ENCODE measurements at places on chromosomes 2 and 18.
A peak's percentile ranks its signal among the peaks of the same experiment; 100 is the strongest.

GRCh38 chr2:112056626-112056987 lies 1.5 kb downstream of the TMEM87B start:
- no peak for DNase-seq

GRCh38 chr2:105849431-105850179 lies 104.9 kb downstream of the NCK2 start:
- DNase-seq = no peak

GRCh38 chr2:74653589-74653984 lies 460 bp upstream of the SEMA4F start:
- no peak for DNase-seq

DNA sequence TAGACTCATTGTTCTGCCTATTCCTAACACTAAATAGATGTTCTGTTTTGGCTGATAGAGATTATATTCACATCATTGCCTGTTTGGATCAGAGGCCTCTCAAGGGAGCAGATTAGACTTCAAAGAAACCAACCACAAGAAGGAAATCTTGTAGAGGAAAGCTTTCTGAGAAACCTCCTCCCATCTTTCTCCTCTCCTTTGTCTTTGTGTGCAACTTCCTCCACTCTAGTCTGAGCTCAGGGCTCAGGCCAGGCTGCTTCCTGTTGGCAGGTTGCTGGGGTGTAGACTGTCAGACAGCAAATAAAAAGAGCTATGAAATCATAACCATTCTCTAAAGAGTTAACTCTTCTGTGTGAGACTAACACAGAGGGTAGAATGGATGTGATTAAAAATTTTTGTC lies 113.0 kb downstream of the TGFA start:
- no peak for DNase-seq

GRCh38 chr2:105803773-105804172 lies 59.1 kb downstream of the NCK2 start:
- DNase-seq = no peak

- DNase-seq = no peak
Observed at GRCh38 chr2:137050949-137051348, 285.6 kb downstream of the THSD7B start.

GRCh38 chr2:2648094-2648493 lies 317.0 kb upstream of the MYT1L start:
- no peak for DNase-seq

GRCh38 chr2:201118961-201119854 lies 3.2 kb downstream of the CFLAR start:
- DNase-seq = no peak

DNA sequence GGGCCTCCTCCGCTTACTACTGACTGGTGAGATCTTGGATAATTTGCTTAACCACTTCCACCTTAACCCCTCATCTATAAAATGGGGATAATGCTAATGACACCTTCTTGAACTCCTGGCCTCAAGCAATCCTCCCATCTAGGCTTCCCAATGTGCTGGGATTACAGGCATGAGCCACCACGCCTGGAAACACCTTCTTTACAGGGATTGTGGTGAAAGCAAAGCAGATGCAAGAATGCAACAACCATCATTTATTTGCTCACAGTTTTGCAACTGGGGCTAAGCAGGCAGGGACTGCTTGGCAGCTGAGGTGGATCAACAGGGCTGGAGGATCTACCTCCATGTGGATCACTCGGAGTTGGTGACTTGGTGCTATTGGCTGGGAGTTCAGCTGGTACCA lies 76.2 kb upstream of the ZNF532 start:
- no peak for DNase-seq

DNA sequence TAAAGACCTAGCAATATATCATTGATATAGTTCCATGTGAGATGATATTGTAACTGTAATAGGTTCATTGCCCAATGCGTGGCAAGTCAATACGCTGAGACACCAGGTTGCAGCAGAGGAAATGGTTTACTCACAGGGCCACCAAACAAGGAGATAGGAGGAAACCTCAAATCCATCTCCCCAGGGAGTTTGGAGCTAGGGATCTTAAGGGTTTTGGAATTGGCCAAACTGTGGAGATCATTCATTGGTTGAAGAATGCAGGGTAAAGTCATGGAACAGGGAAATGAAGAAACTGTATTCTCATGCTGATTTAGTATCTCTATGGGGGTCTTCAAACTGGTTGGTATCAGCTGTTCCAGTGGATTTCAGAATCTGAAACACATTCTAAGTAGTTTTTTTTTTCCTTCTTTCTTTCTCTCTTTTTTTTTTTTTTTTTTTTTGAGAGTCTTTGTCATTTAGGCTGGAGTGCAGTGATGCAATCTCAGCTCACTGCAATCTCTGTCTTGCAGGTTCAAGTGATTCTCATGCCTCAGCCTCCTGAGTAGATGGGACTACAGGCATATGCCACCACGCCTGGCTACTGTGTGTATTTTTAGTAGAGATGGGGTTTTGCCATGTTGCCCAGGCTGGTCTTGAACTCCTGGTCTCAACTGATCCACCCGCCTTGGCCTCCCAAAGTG lies 30.7 kb upstream of the PPM1B start:
- no peak for DNase-seq

- no peak for DNase-seq
Observed at GRCh38 chr2:178202927-178203326, 8.6 kb downstream of the OSBPL6 start.

DNA sequence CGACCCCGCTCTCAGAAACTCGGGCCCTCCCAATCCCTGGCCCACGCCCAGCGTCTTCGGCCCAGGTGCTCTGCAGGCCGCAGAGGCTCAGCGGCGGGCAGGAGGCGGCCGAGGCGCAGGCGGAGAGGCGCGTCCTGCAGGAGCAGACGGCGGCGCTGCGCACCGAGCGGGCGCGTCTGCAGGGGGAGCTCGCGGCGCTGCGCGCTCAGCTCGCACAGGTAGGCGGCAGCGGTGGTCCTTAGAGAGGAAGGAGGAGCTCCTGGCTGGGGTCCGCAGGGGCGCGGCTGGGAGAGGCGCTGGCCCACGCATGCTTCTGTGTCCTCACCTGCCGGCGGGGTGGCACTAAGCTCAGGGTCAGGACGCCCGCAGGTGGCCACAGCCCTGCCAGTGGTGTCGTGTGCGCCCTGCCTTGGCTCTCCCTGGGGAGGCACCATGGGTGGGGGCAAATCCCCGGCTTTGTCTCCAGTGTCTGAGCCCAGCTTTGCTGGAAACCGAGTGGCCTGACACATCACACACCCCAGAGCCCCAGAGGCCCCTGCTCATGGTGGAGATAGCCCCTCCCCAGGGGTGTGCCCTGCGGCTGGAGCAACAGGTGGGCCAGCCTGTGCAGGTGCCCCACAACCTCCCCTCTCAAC lies 14.9 kb upstream of the SNED1 start:
- peak; percentile 77 for DNase-seq

GRCh38 chr18:7174344-7175095 lies 56.4 kb upstream of the LRRC30 start:
- peak; percentile 59 for DNase-seq

DNA sequence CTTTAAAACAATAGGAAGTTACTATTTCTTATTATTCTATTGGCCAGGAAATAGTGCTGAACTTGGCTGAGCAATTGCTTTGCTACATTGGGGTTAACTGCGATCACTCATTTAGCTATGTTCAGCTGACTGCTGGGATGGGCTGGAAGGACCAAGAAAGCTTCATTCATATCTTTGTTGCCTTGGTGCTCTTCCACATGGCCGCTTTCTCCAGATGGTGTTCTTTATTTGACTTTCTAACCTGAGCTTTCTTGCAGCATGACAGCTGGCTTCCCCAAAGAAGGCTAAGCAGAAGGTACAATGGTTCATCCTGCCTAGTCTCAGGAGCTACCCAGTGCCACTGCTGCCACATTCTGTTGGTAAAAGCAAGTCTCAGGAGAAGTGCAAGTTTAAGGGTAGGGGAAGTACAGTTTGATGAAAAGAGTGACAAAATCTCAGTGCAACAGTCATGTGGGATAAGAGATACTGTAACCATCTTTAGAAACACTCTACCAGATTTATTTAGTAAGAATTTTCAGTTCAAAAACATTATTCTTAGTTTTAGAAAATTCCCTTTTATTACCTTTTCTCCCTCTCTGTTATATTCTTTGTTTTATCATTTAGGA lies 180.6 kb upstream of the RBMS1 start:
- no peak for DNase-seq

- DNase-seq = no peak
Observed at GRCh38 chr18:74528478-74528877, 5.8 kb upstream of the CNDP1 start.

DNA sequence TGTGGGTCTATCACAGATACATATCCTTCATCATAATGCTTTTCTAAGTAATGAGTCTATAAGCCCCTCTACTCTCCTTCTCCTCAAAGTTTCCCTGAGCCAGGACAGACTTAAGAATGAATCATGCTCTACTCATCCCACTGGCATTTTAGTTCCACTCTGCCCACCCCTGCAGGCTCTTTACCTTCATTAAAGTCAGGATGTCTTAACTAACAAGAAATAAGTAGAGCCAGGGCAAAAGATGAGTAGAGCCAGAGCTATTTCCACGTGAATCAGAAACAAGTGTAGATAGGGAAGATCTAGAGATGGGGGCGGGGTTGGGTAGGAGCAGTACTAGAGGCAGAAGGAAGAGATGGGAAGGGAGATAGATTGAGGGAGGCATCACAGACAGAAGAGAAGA lies 790.5 kb downstream of the RNF144A start:
- DNase-seq = no peak

DNA sequence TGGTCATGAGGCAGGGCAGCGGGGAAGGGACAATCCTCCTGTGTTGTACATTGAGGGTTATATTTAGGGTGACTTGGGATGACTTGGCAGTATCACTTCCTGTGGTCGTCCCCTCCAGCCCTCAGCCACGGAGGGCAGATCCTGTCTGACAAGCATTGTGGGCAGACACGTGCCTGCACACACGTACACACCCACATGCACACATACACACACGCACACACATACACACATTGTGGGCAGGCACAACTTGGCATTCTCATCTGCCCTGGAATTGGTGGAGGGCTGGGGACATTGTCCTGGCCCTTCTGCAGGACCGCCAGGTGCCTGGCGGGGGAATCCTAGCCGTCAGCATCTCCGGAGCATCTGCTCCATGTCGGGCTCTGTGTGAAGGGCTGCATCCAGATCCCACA lies 47.6 kb downstream of the ODC1 start:
- DNase-seq = no peak
